ENCODE measurements at places on chromosomes 3 and 15.

- no peak for DNase-seq
These were observed 278.5 kb upstream of the UMPS start for GRCh38 chr3:124451630-124452317.

DNA sequence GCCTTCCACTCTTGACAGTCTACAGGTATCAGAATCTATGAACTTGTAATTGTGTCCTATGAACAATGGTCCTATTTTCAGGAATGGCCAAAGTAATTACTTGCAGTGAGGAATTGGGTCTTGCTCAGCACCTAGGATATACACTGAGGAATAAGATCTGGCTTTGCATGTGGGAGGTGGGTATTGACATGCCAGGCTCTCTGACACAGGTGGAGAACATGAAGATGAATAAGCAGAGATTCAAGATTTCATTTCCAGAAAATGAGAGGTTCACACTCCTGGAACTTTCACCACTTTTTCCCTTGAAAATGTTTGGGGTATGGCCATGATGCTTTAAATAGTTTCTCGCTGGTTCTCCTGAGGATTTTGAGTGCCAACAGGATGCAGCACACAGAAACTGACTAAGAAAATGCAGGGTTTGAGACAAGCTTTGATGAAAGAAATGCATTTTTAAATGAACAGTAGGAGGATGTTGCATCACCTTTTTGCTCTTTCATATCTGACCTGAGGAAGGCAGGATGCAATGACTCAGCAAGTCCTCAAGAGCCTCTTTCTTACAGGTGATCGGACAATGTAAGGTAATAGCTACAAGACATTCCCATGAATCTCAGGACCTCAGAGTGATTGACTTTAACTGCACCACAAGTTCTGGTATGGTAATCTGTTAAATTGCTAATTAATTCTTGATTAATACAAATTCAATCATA is 3.7 kb downstream of the HRG start:
- no peak for DNase-seq

- DNase-seq: no peak
These were observed 89.6 kb upstream of the TSEN2 start for GRCh38 chr3:12394569-12395271.

GRCh38 chr3:187951452-187952190 is 202.3 kb upstream of the LPP start:
- DNase-seq: no peak

DNA sequence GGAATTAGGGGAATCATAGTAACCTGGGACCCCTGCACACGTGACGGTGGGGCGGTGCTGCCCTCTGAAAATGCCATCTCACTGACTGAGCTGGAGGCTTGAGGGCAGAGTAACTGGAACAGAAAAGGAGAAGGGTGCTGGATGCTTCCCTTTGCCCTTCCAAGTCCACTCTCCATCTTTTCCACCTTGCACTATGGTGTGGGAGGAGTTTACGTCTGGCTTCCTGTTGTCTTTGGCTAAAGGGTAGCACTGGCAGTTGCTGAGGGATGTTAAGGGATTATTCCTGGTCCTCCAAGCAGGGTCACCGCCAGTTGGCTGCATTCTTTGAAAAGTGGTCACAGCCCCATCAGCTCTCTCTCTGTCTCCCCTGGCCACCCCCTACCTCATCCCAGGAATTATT is 129.4 kb upstream of the SNTN start:
- no peak for DNase-seq

- no peak for DNase-seq
These were observed 183.0 kb upstream of the C2CD4B start for GRCh38 chr15:62348118-62348517.

DNA sequence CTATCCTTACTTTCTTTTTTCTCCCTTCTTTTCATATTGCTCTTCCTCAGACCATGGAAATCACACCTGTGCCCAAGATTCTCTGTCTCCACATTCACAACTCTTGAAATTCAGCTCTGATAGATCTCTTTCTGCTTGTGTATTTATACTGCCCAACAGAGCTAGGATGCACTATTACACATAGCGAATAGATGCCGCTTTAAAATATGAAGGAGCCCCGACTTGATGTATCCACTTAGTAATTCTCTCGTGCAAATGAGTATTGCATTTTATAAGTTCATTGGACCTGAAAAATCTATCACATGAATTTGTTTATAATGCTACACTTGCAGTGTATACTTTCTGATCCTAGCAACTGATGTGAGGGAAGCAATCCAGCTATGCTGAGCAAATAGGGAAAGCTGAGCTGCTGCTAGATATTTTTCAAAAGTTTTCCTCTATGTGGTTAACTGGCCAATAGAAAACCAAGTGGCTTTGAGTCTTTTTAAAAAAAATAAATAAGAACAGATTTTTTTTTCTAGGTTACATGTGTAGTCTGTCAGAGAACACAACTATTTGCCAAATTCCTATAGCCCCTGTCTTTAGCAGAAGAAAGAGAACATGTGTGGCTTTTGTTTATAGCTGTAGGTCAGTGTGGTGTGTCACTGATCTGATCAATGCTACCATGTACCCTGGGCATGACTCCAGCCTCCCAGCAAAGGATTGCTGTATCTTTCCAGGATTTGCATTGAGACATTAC is 64.3 kb upstream of the LEKR1 start:
- no peak for DNase-seq

DNA sequence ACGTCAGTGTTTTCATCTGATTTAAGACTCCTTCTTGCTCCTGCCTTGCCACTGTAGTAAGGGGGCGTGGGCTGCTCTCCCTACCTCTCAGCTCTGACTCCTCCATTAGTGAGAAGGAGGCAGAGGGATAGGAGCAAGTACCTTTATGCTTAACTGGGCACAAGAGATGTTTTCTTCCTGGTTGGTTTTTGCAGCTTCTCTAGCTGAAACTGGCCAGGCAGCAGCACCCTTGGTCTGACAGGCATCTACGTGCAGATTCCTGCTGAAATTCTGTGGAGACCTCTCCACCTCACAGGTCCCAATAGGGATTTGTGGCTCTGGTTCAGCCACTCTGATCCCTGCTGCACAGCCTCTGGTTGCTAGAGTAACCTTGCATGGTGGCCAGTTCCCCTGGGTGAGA is 132.5 kb downstream of the CACNA1D start:
- DNase-seq: no peak

Measured in activated B cell treated with CpG ODN at 0.5 μM for 24 hours (primary cell).